ENCODE measurements at places on chromosomes 13 and 19.

DNA sequence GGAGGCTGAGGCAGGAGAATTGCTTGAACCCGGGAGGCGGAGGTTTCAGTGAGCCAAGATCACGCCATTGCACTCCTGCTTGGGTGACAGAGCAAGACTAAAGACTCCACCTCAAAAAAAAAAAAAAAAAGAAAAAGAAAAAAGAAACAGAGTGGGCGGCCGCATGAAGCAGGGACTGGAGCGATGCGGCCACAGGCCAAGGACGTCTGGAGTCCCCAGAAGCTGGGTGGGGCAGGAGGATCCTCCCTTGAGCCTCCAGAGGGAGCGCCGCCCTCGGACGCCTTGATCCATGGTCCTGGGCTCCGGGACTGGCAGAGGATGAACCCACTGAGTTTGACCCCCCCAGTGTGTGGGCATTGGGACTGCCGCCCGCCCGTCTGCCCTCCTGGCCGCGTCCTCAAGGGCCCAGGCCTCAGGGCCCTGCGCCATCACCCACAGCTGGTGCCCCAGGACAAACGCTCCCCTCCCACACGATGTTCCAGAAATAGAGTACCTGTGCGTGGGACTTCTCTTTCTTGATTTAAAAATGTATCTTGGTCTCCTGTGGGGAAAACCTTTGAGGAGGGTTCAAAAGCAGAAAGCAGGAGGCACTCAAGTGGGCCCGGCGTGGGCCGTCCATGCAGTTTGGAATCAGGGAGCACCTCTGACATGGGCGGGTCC is 15.5 kb downstream of the BTBD2 start:
- no peak for DNase-seq

DNA sequence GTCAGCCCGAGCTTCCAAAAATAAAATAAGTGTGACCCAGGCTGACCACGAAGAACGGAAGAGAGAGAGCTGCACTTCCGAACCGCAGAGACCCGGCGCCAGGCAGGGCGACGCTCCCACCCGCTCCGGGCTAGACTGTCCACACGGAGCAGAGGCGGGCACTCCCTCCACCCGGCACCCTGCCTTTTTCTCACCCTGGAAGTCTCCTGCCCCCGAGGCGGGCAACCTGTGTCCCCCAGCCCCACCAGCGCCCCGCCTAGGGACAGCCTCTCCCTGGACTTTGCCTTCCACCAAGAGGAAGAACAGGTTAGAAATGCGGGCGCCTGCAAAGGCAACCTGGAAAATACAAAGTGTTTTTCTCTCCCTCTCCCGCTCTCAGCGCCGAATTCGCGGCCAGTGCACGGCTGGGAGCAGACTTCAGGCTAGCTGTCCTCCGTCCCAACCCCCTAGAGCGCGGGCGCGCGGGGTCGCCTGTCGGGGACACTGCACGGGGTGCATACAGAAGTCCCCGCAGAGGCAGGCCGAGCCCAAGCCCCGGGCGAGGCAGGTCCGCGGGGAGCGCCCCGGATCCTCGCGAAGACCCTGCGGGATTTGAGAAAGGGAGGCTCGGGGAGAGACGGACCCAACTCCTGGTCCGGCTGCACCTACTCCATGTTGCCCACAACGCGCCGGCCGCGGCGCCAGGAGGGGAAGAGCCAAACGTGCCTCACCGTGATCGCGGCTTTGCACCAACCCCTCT is 845 bp downstream of the SPRY2 start:
- DNase-seq: peak; percentile 49

- DNase-seq: no peak
Measured at GRCh38 chr13:111948811-111949210, 118.1 kb upstream of the SOX1 start.

DNA sequence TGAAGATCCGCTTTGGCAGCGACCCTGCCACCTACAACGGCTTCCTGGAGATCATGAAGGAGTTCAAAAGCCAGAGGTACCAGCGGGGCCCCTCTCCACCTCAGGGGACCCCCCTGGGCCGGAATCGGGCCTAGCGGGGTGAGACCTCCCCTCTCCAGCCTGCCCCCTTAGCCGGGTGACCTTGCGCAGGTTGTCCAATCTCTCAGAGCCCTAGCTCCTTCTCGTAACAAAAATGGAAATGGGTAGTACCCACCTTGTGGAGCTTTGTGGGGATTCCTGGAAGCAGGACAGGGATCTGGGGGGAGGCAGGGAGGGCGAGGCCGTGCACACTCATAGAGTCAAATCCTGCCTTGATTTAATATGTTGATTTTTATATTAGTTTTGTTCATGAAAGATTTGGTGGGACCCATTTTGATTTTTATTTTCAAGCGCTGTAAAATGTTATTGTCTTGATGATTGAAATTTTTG is 658 bp downstream of the SIN3B start:
- DNase-seq: no peak

GRCh38 chr19:38352611-38353010 is 17.0 kb downstream of the CATSPERG start:
- DNase-seq: no peak

GRCh38 chr13:97223711-97224541 is 1.8 kb downstream of the MBNL2 start:
- DNase-seq: peak; percentile 80

DNA sequence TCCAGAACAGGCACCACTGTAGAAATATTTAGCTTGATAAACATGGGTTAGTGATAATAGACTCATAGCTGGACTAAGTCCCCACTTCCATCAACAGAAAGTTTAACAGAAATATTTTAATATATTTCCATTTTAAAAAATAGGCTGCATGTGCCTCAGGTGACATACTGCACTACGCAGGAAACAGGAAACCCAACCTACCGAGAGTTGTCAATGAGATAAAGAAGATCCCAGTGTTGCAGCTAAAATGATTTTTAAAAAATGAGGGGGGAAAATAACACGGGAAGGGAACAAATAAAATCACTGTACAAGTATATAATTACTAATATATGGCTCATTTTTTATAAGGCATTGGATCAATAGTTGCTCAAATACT is 154.8 kb downstream of the TBC1D4 start:
- DNase-seq: no peak

- DNase-seq: no peak
Measured at GRCh38 chr13:98890925-98891324, 86.9 kb downstream of the DOCK9 start.

DNA sequence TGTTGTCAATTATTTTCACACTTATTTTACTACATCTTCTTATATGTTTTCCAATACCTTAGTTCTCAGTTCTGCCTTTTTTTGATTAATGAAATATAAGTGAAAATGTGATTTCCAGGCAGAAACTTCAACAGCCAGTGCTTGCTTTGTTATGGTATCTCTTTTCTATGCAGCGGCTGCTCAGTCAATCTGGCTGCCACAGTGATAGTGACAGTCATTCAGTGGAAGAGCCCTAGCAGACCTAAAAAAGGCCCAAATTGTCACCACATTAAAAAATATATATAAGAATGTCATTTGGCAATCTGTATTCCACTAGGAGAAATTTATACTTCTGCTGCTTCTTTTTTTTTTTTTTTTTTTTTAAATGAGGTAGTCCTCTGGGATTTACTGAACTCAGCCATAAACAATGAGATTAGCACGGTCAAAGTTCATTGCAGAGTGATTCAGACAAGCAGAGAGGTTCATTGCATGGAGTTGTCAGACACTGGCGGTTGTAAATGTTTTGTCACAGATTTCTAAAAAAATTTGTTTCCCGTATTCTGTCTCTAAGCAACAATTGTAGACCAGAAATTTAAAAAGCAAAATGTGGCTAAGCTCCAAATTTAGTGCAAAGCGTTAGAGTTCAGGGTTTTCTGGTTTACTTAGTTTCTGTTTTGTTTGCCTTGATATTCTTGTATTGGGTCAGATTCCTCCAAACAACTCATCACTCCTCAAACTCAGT is 94.7 kb upstream of the PRR20A start:
- DNase-seq: no peak

- DNase-seq: peak; percentile 56
Measured at GRCh38 chr19:47210689-47211316, 20.2 kb downstream of the BBC3 start.

GRCh38 chr13:77430377-77430951 is 103.6 kb upstream of the MYCBP2 start:
- no peak for DNase-seq

DNA sequence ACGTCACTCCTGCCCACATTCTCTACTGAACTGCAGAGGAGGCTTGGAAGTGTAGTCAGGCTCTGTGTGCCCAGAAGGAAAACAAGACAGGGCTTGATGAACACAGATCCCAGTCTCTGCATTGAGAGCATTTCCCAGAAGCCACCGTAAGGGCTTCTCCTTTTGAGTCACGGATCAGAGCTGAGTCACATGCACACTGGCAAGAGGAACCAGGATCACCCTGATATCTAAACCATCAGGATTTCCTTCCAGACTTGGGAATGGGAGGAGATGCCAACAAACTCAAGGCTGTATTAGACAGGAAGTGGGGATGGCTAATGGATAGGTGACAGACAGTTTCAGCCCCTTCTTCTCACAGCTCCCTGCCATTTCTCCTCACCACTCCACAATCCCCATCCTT is 17.7 kb upstream of the FBXO17 start:
- no peak for DNase-seq

DNA sequence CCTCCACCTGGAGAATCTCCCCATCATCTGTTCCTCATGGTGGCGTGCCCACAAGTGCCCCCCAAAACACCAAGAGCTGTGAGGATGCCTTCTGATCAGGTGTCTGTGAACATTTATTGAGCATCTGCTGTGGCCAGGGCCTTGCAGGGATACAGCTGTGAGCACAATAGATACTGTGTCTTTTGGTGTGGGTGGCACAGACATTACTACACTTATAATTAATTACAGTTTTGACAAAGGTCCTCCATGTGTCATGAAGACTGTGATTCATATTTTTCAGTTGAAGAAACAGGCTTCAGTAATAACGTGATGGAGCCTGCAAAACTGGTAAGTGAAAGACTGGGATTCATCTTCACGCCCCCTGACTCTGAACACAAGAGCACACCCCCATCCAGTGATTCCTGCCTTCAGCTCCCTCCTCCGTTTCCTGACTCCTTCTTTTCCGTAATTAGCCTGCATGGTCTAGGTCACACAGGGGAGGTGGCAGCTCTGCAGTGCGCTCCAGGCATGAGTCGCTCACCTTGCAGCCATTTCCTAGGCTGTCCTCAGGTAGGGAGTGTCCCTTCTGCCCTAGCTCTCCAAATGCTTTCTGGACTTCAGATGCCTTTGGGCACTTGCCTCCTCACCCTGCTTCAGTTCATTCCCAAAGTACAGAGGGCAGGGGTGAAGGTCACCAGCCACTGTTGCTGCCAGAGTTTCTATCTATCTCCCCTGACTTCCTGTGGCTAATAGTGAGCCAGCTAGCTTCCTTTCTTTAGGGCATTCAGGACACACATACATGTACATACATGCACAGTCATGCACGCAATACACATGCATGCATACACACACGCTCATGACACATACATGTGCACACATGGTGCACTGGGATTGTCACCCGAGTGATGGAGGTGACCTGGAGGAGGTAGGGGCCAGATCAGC is 66.5 kb downstream of the SIAH3 start:
- no peak for DNase-seq

- DNase-seq: no peak
Measured at GRCh38 chr19:14015524-14016035, 9.5 kb upstream of the RFX1 start.

DNA sequence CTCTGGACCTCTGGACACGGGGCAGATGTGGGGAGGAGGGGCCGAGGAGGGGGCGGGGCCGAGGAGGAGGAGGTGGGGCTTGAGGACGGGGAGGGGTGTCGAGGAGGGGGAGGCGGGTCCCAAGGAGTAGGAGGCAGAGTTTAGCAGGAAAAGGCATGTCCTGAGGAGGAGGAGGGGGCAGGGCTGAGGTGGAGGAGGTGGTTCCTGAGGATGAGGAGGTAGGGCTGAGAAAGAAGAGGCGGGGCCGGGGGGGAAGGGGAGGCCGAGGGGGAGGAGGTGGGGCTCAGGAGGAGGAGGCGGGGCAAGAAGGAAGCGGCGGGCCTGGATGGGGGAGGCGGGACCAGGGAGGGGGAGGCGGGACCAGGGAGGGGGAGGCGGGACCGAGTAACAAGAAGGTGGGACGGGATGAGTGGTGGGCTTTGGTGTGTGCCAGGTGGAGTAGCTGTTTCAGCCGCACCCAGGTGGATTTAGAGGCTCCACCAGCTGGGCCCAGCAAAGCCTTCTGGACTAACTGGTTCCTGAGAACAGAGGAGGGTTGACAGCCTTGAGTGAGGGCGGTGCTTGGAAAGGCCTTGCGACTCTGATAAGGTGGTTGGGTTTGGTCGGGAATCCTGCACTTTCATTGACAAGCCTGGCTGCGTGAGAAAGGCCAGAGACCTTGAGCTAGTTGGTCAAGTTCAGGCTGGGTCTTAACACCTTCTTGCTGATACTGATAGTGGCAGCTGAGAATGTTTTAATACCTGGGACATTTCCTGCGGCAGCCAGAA is 7.7 kb downstream of the TECR start:
- DNase-seq: no peak

DNA sequence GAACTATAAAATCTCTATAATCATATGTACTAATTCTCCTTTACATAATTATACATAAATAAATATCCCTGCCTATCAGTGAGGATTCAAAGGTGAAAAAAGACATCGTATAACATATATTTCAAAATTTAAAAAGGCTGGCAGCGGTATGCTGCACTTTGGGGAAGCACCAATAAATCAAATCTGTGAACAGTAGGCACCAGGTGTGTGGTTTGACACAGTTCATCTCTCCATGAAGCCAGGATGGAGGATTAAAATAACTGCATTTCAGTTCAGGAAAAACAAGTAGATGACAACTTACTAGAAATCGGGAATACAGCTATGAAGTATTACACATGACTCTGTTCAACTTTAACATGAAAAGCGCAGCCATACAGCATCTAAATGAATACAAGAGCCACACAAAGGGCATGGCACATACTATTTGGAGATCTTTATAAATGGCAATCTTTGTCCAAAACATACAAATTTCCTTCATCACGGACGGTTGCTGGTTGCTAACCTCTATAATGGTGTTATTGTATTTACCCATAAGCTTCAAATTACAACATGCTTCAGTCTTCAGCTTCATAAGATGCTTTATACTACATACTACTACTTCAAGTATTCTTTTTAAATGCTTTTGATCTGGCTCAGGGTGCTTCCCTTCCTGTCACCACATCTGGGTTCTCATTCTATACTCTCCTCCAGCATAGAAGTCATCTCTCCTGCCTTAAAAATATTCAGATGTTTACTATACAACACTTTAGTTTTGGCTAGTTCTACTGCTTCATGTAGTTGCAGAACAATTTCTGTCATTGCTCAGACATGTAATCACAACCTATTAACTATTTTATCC is 128.7 kb downstream of the KLF12 start:
- DNase-seq: no peak

DNA sequence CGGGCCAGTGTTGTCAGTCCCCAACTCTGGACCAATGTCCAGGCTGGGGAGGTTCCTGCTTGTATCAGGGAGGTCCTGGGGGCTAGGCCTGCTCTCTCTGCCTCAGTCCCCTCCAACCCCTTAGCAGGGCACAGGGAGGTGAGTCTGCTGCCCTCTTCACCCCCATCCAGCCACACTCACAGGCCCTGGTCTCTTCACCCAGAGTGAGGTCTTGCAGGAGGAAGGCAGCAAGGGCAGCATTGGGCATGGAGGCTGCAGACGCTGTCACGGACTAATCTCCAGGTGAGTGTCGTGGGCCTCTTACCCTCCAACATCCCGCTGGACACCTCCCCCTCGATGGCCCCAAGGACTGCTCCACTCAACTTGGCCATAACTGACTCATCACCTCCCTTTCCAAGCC is 11.9 kb upstream of the SIGLEC11 start:
- DNase-seq: no peak

GRCh38 chr13:97631158-97631557 is 197.2 kb downstream of the RAP2A start:
- DNase-seq: peak; percentile 86

GRCh38 chr13:32047793-32048192 is 16.2 kb downstream of the FRY start:
- no peak for DNase-seq

Measured in SHP77 (cell line).